Stimulated activated CD4-positive, alpha-beta T cell treated with anti-CD3 and anti-CD28 coated beads, Interleukin-1b, Interleukin-23, amount 100 ng/mL, for 1 hour (primary cell): ENCODE measurements at places on chromosomes 7 and 10.

- DNase-seq = no peak
These were observed 81.8 kb downstream of the PLCE1 start for GRCh38 chr10:94075506-94075905.

- DNase-seq = no peak
These were observed 100.6 kb downstream of the GPR26 start for GRCh38 chr10:123766761-123767160.

DNA sequence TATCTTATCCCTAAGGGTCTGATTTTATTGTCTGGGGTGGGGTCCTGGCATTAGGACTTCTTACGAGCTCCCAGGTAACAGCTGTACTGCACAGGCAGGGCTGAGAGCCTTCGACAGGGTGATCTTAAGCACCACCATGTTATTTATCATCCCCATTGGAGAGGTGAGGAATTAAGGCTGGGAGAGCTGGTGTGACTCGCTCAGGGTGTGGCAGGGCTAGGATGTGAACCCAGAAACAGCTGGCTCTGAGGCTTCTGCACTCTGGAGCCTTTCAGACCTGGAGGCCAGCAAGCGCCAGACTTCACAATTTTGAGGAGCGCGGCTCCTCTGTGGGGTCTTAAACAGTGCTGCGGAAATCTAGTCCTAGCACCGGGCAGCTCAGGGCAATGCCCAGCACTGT, 27.4 kb upstream of the NDST2 start:
- DNase-seq = no peak

- DNase-seq = no peak
These were observed 37.7 kb upstream of the HDAC9 start for GRCh38 chr7:18457832-18458231.

DNA sequence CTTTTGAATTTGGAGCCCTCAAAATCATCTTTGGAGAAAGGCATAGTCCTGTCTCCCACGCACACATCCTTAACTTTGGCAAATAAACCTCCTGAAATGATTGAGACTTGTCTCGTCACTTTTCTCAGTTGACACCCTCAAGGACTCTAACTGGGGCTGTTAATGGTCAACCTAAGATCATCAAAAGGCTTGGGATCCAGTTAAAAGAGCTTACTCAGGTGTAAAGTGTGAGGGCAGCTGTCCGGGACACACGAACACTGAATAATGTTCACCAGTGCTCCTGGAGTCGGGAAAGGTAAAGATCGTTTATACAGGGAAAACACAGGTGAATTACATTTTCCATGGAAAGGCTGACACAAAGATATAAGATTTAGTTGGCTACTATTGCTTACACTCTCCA, 84.7 kb downstream of the PAXIP1 start:
- DNase-seq = no peak

GRCh38 chr7:73994023-73994422, 34.0 kb upstream of the ELN start:
- DNase-seq = no peak

- no peak for DNase-seq
These were observed 31.0 kb upstream of the GPR26 start for GRCh38 chr10:123635131-123635530.

DNA sequence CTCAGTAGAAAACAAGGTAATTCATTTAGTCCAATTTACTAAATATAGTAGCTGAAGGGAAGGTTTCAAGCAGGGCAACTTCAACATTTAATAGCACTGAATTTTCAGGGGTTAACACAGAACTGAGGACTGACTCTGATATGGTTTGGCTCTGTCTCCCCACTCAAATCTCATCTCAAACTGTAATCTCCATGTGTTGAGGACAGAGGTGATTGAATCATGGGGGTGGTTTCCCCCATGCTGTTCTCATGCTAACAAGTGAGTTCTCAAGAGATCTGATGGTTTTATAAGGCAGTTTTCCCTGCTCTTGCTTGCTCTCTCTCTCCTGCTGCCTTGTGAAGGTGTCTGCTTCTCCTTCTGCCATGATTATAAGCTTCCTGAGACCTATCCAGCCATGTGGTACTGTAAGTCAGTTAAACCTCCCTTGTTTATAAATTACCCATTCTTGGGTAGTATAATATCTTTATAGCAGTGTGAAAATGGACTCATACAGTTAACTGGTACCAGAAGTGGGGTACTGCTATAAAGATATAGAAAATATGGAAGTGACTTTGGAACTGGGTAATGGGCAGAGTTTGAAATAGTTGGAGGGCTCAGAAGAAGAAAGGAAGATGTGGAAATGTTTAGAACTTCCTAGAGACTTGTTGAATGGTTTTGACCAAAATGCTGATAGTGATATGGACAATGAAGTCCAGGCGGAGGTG, 9.8 kb upstream of the UMAD1 start:
- no peak for DNase-seq

GRCh38 chr10:11035301-11035991, 17.8 kb downstream of the CELF2 start:
- no peak for DNase-seq

DNA sequence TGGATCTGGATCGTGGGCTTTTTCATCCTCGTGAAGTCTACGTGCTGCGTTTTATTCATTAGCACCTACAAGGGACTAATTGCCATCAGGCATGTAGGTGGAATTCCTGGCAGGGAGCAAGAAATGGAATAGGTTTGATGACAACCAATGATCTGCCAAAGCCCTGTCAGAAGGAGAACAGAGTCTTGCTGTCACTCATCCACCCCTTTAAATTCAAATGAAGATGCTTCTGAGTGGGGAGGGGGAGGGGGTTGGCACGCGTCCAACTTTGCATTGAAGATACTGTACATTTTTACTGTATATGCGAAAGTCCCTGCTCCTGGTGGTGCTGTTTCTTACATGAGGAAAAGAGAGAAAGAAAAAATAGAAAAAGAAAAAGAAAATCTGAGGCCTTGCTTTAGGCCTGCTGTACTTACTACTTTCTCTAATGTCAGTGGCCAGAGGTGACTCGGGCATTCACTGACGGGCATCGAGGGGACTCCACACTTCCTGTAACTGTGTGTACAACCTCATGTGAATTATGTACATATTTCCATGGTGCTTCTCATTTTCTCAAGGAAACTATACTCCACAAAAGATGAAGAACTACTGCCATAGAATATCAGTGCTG, 569.1 kb downstream of the INHBA start:
- no peak for DNase-seq

DNA sequence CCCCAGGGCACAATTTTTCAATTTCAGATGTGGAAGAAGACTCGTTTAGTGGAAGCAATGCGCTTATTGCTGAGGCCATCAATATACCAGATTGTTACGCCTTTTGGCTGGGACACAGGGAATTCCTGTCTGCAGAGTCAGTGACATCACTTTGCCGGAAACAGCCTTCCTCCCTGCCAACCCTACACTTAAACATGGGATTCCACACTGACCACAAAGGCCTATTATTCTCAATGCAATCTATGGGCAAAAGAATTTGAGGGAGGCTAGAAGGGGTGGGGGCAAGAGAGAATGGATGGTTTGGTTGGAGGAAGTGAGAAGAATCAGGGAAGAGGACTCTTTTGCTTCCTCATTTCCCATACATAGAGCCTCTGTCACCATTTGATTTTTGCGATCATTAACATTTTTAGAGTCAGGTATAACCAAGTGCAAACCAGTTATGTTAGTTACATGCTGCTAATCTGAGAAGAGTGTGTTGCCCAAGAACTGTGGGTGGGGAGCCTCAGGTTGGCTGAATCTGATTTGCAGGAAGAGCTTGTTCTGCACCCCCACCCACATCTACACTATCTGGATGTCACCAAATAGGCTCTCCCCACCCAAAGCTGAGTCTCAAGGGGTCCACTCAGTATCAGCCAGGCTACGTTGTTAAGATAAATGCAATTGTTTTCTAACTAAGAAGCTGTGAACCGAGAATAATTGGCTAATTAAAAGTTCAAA, 58.2 kb downstream of the ENTPD1 start:
- DNase-seq = no peak

- DNase-seq = no peak
These were observed 181.3 kb downstream of the WDR11 start for GRCh38 chr10:121032460-121032859.
